Stimulated activated CD8-positive, alpha-beta memory T cell treated with anti-CD3 and anti-CD28 coated beads, Interleukin-4, amount 100 ng/mL, for 4 hours (primary cell): ENCODE measurements at places on chromosomes 4 and X.

- no peak for DNase-seq
Measured at GRCh38 chr4:681736-682451, 7.1 kb downstream of the SLC49A3 start.

DNA sequence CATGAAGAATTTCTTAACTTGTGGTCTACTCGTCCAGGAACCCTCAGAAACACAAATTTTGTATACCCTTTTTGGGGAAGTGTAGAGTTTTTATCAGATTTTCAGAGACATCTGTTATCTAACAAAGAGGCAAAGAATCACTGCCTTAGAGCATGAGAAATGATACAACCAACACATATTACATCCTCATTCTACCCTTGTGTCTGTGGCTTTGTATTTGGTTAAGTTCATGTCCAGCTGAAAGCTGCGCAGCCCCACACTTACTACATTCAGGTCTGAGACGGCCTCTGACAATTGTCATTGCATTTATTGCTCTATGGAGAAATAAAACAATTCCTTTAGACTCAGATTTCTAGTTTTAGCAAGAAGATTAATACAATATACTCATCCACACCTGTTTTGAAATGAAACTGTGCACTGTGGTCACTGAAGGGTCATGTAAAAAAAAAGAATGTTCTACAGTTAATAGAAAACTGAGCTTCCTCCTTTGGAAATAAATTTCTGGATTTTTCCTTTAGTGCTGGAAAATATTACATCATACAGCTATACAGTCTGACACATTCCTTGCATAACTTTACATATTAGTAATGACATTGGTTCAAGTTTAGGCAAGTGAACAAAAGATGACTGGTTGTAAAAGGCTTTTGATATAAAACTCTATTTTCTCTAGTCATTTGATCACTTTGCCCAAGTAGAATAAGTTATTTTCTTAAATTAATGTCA is 39.8 kb downstream of the GLRB start:
- no peak for DNase-seq

DNA sequence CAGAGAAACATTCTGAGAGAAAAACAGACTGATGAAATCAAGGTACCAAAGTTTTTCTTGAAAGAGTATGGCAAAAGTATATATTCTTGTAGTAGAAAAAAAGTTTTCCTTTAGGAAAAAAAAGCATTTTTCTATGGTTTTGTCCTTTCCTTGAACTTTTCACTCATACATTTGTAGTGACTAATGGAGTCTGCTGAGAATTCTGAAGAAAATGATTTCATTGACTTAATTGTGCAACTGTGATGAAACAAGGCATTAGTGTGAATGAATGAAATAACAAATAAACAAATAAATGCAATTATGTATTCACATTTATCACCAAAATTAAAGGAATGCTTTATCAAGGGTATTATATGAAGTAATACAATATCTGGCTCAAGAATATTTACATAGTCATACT is 5.7 kb downstream of the CSN1S1 start:
- no peak for DNase-seq

DNA sequence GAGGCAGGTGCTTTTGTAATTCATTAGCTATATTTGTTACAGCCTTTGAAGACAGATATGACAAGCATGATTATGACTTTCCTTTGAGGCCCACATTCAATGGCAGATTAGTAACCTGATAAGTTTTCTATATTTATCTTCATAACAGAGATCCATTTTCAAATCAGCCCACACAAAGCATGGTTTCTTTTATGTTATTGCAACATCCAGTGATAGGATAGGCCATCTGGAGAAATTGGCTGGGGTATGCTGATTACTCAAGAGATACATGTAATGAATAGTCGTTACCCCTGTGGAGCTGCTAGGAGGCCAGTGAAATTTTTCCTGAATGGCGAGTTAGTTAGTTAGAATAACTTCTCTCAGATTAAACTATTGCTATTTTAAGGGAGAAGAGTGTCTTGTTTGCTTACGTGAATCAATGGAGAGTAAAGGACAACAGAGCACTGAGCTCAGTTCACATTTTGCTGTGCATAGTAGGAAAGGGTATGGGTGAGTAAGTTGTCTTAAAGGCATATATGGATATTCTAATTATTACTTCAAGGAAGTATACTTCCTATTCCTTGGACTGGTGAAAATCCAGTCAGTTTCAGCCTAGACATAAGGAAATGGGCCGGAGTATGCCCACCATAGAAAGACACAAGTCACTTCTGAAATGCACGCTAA is 79.2 kb upstream of the DKK2 start:
- no peak for DNase-seq

DNA sequence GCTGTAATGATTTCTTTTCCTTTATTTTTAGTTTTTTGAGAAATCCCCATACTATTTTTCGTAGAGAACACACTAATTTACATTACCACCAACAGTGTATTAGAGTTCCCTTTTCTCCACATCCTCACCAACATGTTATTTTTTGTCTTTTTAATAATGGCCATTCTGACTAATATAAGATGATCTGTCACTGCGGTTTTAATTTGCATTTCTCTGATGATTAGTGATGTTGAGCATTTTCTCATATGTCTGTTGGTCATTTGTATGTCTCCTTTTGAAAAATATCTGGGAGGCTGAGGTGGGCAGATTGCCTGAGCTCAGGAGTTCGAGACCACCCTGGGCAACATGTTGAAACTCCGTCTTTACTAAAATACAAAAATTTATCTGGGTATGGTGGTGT is 30.2 kb downstream of the SPINK2 start:
- DNase-seq = no peak

GRCh38 chr4:167428156-167428555 is 193.9 kb upstream of the SPOCK3 start:
- no peak for DNase-seq

DNA sequence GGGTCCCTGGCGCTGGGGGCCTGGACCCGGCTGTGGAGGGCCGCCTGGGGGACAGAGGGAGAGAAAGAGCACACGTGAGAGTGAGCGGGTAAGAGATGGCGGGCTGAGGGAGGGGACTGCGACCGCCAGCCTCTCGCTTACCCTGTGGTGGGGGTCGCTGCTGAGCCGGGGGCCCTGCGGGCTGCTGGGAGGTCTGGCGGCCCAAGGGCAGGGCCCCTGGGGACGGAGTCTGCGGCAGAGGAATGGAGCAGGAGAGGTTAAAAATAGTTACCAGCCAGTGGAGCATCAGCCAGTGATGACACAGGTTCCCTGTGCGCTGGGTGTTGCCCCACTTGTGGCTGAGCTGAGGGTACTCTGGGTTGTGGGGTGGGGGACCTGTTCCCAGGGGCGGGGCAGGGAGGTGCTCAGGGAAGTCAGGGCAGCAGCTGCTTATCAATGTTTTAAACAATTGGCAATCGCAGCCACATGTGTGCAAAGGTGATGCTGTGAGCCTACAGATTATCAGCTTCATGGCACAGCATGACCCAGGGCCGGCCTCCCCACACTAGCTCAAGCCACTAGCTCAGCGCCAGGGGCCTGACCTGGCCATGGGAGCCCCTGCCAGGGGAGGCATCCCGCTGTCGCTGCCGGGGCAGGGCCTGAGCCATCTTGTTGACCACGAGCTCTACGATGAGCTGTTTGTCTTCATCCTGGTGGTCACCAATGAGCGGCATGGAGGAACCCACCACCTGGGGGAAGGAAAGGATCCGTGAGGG is 7.5 kb upstream of the TIMP1 start:
- DNase-seq = no peak

GRCh38 chr4:83625821-83626220 is 89.9 kb downstream of the GPAT3 start:
- no peak for DNase-seq

DNA sequence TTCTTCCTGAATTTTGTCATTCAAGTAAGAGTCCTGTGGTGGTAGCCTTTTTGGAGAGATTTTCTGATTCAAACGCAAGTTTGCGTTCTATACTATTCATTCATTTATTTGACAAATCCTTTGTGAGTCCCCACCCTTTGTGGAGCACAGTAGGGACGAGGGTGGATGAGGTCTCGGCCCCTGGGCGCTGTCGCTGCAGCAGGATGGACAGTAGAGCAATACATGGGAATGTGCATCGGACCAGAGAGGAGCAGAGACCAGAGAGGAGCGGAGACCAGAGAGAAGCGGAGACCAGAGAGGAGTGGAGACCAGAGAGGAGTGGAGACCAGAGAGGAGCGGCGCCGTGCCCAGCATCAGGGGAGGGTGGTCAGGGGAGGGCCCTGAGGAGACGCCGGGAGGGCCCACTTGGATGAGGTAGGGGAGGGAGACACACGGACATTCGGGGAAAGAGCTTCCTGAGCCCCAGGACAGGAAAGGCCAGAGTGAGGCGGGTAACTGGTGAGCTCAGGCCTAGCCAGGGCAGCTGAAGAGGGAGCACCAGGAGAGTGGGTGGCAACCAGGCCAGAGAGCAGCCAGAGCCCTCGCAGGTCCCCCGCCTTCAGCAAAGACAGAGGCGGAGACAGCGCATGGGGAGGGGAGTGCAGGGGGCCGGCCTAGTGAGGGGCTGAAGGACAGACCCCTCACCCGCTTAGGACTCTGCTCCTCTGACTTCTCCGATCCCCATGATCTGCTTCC is 67.3 kb downstream of the NAT8L start:
- DNase-seq = no peak

- DNase-seq = no peak
Measured at GRCh38 chr4:104756837-104757236, 262.1 kb upstream of the CXXC4 start.

DNA sequence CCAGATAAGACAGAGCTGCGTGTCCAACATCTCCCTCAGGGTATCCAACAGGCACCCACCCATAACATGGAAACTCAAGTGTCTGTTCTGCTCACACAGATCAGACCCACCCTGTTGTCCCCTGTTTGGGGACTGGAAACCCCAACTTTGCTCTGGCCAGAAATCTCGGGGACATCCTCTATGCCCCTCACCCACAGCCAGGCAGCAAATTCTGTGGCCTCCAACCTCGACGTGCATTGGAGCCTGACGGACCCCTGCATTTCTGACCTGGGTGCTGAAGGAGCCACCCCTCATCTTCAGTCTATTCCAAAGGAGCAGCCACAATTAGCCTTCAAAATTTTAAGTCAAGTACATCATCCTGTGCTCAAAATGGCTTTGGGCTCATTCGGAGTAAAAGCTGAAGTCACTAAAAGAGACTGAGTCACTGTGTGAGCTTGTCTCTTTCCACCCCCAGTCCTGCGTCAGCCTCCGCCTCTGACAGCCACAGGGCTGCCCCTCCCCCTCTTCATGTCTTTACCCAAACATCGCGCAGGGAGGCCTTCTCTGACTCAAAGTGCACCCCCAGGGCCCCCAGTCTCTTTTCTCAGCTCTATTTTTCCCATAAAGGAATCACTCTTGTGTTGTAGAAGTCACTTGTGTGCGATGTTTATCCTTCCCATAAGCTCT is 24.4 kb upstream of the PDE6B start:
- no peak for DNase-seq

DNA sequence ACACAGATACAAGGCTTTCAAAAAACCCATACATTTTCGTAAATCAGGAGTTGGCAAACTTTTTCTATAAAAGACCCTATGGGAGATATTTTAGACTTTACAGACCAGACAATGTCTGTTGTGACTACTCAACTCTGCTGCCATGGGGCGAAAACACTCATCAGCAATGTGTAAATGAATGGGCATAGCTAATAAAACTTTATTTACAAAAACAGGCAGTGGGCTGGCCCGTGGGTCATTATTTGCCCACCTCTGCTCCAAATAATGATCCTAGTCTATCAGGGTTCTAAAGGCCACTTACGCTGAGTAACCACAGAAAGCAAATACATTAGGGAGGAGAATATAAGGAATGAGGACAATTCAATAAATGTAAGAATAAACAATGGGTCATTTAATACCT is 43.9 kb upstream of the ACSL4 start:
- DNase-seq = no peak

DNA sequence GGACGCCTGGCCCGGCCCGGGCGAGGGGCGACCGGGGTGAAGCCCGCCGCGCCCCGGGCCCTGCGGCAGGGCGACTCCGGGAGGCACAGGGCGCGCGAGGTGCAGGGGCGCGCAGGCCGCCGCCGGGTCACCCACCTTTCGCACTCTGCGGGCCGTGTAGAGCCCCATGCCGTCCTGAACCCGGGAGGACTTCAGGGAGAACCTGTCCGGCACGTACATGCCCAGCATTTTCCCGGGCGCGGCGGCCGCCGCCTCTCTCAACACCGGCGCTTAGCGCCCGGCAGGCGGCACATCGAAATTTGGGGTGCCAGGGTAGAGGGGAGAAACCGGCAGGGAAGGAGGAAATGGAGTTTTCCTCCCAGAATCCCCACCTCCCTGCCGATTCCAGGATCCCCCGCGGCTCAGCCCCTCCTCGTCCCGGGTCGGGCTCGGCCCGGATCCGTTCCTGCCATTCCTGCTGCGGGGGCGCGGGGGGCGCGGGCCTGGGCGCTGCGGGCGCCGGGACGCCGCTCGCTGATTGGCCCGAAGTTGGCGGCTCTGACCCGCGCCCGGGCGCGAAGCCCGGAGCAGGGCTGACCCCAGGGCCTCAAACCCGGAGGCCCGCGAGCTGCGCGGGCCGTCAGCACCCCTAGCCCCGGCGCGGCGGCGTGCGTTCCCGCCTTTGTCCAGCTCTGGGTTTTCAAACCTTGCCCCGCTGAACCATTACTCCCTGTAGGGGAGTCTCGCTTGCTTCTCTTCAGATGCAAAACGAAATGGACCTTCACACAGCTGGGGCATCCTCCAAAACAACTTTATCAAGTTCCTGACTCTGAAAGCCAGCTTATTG is at the start of gene PRDM5:
TSS of gene PRDM5 (minus strand) at position 346 of the 826 bp plus-strand sequence. CDS start at position 228, 118 bp downstream.
- no peak for DNase-seq

- no peak for DNase-seq
Measured at GRCh38 chrX:131279617-131280016, 9.5 kb downstream of the IGSF1 start.

- DNase-seq = no peak
Measured at GRCh38 chr4:1402021-1402515, 4.2 kb downstream of the NKX1-1 start.

GRCh38 chrX:154784149-154784995 is 20.9 kb downstream of the MPP1 start:
- DNase-seq = no peak
